ENCODE measurements at places on chromosomes 13 and 19.

GRCh38 chr13:88376760-88377388, 705.7 kb downstream of the SLITRK5 start:
- no peak for DNase-seq

- DNase-seq = no peak
These were observed 13.2 kb upstream of the PAK4 start for GRCh38 chr19:39112338-39112890.

DNA sequence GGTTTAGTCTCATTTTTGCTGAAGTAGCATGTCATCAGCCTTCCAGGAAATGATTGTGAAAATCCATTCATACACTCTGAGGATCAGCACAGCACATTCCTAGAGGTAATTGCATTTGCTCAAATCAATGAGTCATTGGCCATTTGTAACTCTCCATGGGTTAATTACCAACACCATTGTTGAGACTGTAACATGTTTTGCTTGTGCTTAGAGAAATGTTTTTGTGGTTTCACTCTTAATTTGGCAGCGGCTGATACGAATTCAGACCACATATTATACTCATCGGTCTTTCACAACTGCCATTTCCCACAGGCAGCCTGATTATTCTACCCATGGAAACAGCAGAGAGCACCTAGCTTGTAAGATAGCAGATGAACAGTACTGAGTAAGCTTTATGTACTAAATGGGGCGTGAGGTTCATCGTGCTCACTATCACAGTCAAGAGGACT, 110.3 kb downstream of the NHLRC3 start:
- DNase-seq = no peak

DNA sequence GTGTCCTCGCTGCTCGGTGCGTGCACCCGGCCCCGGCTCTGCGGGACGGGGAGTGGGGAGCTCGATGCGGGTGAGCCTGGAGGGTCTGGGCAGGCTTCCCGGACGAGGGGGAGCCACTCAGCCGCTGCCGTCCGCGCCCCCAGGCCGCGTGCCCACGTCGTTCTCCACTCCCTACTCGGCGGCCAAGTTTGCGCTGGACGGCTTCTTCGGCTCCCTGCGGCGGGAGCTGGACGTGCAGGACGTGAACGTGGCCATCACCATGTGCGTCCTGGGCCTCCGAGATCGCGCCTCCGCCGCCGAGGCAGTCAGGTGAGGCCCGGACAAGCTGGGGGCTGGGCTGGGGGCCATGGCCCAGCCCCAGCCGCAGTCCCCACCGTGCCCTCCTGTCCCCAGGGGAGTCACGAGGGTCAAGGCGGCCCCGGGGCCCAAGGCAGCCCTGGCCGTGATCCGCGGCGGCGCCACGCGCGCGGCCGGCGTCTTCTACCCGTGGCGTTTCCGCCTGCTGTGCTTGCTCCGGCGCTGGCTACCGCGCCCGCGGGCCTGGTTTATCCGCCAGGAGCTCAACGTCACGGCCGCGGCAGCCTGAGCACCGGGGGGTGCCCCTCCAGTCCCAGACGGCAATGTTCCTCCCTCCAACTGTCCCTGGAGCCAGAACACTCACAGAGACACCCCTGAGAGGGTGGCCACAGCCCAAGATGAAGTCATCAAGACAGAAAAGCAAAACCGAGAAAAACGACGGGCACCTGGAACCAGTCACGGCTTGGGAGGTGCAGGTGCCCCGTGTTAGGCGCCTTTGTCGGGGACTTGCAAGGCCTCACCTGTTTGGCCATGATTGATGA, 2.5 kb upstream of the RPL36 start:
- no peak for DNase-seq

DNA sequence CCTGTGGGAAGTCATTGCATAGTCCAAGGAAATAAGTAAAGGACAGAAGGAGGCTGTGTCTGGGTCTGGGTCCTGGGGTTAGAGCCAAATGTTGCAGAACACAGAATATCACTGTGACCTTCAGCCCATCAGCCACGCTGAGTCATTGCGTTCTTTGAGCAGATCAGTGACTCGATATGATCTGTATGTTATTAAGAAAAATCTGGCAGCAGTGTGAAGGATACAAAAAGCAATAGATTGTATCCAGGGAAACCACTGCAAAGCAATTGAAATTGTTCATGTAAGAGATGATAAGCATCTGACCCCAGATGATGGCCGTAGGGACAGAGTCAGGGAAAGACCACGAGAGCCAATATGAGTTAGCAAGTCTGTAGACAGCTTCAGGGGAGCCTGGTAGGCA, 1575.1 kb upstream of the SLC10A2 start:
- no peak for DNase-seq

DNA sequence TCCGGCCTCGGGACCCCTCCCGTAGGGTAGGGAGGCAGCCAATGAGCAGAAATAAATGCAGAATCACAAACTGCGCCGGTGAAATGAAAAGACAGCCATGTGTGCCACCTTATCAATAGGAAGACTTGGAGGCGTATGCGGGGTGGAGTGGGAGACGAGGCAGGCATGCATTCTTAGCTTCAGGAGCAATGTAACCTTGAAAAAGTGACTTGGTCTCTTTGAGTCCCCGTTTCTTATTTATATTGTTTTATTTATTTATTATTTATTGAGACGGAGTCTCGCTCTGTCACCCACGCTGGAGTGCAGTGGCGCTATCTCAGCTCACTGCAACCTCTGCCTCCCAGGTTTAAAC, 16.0 kb downstream of the SSC5D start:
- DNase-seq = no peak
